GM13976 (cell line): ENCODE measurements at places on chromosomes 1 and 21.
A peak's percentile ranks its signal among the peaks of the same experiment; 100 is the strongest.

DNA sequence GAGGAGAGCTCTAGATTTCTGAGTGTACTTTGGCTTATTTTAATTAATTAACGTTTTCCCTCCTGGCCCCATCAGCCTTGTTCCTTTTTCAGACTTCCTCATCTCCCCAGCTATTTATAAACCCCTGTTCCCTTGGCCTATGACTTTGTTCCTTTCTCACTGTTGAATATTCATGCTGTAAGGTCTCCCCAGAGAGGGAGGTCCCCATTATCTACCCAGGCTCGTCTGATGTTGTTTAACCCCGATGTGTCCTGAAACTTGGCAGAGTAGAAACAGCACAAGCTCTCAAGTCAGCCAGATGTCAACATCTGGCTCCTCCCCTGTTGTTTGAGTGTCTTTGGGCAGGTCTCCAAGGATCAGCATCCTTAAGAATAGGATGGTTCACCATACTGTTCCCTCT is 153.6 kb downstream of the HIVEP3 start:
- DNase-seq, result peak; percentile 49

DNA sequence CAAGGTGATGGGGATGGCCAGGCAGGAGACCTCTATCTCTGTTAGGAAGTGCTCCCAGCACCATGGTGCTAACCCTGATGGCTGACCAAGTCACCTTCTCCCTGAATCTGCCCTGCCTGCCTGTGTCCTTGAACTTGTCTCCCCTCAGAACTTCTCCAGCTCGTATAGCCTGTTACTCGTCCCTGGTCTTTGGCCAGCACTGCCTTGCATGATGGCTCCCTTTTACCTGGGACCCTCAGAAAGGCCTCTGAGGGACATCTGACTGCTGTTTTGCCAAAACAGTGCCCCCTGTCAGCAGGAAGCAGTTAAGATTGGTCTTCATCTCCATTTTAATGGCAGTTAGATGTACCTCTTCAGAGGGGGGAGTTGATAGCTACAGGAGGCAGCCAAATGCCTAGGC is 148.3 kb downstream of the RHOU start:
- DNase-seq, result no peak

GRCh38 chr21:41640748-41641509 is 125.9 kb downstream of the RIPK4 start:
- no peak for DNase-seq

DNA sequence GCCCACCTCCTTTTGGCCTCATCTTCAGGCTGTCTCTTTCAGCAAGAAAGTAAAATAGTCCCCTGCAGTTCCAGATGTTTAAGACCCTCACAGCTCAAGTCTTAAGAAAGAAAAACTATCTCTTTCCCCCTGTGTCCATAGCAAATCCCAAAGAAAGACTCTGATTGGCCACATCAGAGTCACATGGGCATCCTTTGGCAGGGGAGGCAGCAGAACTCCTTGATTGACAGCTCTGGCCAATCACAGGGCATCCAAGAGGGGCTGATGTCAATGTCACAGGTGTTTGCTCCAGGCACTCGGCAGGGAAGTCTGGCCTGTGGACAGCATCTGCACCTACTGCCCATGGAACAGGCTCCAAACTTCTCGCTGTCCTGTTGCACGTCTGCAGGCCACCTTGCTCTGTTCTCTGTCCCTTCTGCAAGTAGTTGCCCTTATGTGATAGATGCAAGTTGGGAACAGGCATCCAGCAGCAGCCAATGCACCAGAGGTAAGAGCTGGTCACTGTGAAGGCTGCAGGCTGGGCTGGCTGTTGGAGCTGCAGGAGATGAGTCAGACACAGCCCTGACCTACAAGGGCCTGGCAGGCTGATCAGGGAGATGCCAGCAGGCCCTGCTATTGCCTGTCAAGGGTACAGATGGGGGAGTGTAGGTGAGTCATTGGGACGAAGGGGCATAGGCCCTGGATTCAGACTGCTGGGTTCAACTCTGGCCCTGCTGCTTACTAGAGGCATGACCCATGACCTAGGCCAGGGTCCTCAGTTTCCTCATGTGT is 96.8 kb upstream of the TMEM51 start:
- no peak for DNase-seq

GRCh38 chr1:164780111-164780812 is 221.3 kb downstream of the PBX1 start:
- no peak for DNase-seq

- peak; percentile 31 for DNase-seq
Measured at GRCh38 chr1:17403081-17403480, 31.1 kb downstream of the PADI6 start.

GRCh38 chr1:192358402-192358801 is 41.6 kb downstream of the RGS21 start:
- no peak for DNase-seq
